NCI-H345 (cell line): ENCODE measurements at places on chromosomes 7 and 10.

DNA sequence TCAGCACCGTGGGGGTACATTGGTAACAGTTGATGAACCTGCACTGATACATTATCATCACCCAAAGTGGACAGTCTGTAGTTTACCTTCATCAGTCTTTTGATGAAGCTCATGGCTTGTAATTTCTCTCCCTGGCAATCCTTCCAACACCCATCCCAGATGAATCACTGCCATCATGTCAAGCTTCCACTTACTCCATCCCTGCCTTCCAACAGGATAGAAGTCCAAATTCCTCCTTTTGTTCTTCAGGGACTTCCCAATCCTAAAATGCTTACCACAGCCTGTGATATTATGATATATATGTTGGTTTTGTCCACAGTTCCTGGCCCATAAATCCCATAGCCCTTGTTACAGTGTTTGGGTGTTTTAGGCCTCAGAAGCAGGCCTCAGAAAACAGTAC, 16.1 kb downstream of the SNX10 start:
- no peak for DNase-seq

- DNase-seq: peak; percentile 3
Observed at GRCh38 chr10:122245136-122245535, 26.0 kb upstream of the BTBD16 start.

DNA sequence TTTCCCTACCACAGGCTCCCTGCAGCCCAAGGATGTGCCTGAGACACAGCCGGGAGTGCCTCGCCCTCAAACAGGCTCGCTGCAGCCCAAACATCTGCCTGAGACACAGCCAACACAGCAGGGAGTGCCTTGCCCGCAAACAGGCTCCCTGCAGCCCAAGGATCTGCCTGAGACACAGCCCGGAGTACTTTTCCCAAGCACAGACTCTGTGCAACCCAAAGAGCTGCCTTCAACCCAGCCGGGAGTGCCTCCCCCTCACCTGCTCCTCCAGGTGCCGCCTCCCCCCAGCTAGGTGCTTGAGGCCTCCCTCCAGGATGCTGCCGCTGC, 42.9 kb downstream of the ANTXRL start:
- no peak for DNase-seq

- DNase-seq: no peak
Observed at GRCh38 chr10:42780456-42780855, 2.1 kb upstream of the BMS1 start.

GRCh38 chr7:30200591-30200990, 65.8 kb downstream of the MTURN start:
- DNase-seq: no peak

- DNase-seq: no peak
Observed at GRCh38 chr7:7897509-7897908, 71.1 kb upstream of the GLCCI1 start.

GRCh38 chr10:70277396-70278030, 6.3 kb downstream of the NPFFR1 start:
- no peak for DNase-seq

DNA sequence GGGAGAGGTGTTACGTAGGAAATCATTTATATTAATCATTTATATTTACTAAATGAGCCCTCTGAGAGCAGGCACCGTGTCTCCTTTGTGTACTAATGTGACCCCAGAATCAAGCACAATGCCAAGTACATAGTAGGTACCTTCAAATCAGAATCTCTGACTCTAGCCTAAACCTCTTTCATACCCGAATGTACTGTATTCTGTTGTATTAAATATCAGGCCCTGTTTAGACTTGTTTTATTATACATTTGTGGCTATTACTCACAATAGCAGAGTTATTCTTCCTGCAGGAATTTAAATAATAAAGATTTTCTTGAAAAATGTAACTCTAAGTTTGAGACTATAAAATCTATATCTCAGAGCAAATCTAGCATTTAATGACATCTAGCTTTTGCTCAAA, 297.3 kb downstream of the EXOC4 start:
- no peak for DNase-seq

DNA sequence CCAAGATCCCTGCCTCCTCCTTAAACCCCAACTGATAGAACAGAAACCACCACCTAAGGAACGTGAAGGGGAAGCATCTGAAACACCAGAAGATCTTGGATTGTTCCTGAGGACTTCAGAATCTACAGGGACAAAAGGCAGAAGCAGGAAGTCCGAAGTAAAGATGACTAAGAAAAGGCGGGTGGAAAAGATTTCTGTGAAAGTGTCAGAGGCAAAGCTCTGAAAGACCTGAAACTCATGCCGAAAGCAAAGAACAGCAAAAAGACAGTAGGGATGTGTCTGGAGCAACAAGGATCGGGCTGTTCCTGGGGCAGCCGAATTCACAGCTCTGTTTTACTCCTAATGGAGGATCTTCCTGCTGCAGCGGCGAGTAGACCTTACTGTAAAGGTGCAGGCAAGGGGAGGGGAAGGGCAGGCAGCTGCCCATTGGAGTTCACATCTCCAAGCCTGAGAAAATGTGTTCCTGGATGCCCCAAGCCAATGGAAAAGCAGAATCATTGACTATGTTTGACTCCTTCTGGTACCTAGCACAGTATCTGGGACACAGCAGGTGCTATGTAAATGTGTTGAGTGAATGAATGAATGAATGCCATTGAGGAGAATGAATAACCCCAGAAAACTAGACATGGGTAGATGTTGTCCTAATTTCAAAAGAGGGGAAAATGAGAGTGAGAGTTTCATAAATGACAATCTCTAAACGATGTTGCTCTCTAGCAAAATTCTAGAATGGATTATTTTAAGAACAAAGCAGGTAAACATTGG, 40.4 kb downstream of the PDIA4 start:
- DNase-seq: peak; percentile 30

DNA sequence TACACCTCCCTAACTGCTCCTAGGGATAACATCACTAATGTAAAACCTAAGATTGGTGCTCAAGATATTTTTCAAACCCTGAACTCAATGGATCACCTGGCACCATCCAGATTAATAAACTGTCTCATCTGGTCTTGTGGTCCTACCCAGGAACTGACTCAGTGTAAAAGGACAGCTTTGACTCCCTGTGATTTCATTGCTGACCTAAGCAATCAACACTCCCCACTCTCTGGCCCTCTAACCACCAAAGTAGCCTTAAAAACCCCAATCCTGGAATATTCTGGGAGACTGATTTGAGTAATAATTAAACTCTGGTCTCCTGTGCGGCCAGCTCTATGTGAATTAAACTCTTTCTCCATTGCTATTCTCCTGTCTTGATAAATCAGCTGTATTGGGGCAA, 6.2 kb upstream of the USP54 start:
- no peak for DNase-seq
